DMS 273 treated with DMSO at 0.1 percent for 48 hours (cell line): ENCODE measurements at places on chromosomes 4 and X.

DNA sequence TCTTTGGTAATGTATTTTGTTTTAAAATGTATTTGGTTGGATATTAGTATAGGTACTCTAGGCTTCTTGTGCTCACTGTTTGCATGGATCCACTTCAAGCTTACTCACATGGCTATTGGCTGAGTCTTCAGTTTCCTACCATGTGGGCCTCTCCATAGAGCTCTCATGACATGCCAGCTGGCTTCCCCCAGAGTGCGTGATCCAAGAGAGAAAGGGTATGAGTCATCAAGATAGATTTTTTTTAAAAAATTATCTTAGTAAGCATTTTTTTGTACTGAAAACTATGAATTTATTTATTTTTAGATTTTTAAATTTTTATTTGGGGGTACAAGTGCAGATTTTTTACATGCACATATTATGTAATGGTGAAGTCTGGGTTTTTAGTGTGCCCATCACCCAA, 219.1 kb upstream of the AMOT start:
- DNase-seq = no peak

DNA sequence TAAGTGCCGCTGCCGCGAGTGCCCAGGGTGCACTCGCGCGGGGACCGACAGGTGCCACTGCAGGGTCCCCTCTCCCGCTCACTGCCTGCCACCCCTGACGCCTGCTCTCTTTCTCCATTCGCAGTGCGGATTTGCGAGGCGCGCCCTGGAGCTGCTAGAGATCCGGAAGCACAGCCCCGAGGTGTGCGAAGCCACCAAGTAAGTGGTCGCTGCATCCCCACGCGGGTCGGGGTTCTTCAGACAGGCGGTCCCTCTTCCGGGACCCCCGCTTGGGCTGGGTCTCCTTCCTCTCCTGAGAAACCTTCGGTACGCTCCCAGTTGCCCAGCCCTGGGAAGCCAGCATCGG, 547 bp downstream of the GUCY1A1 start:
- no peak for DNase-seq

- peak; percentile 21 for DNase-seq
Measured at GRCh38 chr4:2812612-2813354, 19.9 kb downstream of the SH3BP2 start.

DNA sequence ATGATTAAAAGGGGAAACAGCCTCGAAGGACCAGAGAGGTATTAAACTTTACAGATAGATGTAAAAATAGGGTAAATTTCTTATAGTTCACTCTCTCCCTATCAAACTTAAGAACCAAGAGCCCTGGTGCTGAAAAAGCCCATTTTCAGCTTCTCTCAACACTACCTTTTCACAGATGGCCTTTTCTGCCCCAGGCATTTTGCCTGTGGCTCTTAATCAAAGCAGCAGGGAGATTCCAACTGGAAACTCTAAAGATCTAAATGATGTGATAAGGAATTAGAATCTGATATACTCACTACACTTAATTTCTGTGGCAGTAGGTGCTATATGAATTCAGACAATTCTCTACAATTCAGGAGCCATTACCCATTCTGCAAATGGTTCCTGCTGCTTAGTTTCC, 60.0 kb downstream of the AMMECR1 start:
- DNase-seq = no peak

DNA sequence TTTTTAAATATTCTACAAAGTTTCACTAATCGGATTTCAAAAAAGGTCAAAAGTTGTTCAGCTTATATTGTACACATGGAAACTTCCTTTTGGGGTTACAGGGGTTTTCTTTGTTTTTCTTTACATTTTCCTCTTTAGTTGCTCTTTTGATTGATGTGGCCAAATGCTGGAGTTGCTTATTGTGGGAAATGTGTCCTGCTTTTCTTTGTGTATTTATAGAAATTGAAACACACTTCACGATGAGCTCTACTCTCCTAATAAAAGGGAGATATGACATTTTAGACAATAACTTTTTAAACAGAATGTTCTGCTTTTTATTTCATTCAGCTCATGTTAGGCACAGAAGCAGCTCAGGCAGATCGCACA, 50.7 kb upstream of the SPRY1 start:
- DNase-seq = no peak

DNA sequence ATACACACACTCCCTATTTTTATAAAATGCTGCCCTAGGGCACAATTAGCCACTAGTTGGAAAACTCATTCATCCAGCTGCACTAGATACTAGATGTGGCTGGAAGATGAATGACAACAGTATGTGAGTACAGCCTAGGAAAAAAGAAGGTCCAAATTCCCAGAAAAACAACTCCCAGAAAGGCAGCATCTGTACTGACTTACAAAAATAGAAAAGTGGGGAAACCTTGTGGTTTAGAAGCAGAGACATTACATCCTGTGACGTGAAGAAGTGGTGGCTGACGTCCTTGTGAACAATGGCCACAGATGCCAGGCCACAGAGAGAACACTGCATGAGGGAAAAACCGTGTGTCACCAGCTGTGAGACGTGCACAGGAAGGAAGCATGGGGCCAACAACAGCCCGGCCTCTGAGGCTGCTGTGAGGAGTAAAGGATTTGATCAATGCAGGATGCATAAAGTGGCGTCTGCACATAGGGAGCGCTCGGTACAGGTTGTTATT, 81.2 kb downstream of the SPRY1 start:
- no peak for DNase-seq

DNA sequence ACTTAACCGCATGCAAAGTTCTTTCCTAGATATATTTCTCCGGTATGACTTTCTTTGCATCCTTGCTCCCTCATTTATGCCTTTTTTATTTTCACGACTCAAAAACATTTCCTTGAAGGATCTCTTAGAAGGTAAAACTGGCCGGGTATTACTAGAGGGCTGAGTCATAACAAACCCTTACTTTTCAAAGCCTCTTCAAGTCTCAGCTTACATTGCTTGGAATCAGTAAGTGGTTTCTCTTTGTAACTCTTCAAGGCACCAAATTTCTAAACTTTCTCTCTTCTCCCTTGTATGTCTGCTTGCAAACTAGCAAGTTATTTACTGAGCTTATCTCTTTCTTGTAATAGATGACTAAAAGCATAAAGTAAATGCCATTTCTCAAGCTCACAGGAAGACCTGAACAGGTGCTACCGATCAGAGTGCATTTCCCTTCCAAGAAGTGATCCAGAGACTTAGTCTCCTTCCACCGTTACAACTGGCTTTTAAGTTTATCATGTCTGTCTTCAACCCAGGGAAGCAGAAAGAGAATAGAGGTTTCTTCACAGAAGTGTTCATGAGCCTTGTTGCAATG, 75.5 kb downstream of the ANXA10 start:
- DNase-seq = no peak

- DNase-seq = no peak
Measured at GRCh38 chrX:15151267-15152186, 118.4 kb downstream of the ASB9 start.

DNA sequence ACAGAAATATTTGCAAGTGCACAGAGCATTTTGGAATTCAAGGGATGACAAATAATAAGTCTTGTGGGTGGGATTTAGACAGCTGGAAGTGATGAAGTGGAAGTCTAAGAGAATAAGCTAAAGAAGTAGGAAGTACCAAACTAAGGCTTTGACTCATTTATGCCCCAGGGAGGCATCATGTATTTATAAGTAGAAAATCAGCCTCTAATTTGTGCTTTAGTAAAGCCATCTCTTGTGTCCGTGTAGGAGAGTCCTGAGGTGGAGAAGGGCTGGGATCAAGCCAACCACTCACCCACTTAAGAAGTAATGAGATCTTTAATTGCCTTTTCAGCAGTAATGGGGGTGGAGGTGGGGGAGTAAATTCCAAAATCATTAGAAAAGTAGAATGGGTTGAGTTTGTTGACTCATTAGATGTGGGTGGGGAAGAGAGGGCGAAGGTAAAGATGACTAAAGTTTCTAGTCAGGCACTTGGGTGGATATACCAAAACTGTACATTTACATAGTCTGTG, 356.7 kb downstream of the STIM2 start:
- no peak for DNase-seq
